Dorsolateral prefrontal cortex (tissue), 122 donors: ENCODE measurements at places on chromosomes 4 and X. TPM values are rescaled to one million over a fixed set of nuclear protein-coding genes. Genes with fewer than 3 reads are reported as not detected.

The CLOCK gene
- 32.1 TPM for total RNA-seq

The WDR19 gene
- 57.2 TPM for total RNA-seq

The MTTP gene
- total RNA-seq, result 1.4 TPM

- DNase-seq, result no peak
These were observed 22.5 kb downstream of the CHIC2 start for GRCh38 chr4:54041933-54042332.

DNA sequence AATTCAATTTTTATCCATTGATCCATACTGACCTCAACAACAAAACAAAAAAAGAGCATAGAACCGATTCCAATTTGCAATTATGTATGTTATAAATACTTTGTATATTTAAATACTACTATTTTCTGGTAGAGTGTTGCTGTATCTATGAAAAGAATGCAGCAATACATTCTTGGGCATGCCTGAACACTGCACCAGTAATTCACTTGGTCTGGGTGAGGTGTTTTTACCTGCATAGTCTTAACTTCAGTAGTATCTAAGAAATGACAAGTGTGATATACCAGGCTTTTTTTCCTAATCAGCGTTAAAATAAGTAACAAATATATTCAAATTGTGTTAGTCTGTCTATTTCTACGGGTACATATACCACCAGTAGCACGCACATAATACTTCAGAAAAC is 120.2 kb downstream of the KLHL13 start:
- no peak for DNase-seq

GRCh38 chrX:132488180-132488705 is 595 bp downstream of the MBNL3 start:
- DNase-seq, result no peak

GRCh38 chr4:16897991-16898827 is at the start of gene LDB2:
TSS of gene LDB2 (minus strand) at chr4:16898645.
- DNase-seq, result peak; percentile 77

- DNase-seq, result no peak
These were observed 197.1 kb upstream of the FGF13 start for GRCh38 chrX:138908577-138908976.

DNA sequence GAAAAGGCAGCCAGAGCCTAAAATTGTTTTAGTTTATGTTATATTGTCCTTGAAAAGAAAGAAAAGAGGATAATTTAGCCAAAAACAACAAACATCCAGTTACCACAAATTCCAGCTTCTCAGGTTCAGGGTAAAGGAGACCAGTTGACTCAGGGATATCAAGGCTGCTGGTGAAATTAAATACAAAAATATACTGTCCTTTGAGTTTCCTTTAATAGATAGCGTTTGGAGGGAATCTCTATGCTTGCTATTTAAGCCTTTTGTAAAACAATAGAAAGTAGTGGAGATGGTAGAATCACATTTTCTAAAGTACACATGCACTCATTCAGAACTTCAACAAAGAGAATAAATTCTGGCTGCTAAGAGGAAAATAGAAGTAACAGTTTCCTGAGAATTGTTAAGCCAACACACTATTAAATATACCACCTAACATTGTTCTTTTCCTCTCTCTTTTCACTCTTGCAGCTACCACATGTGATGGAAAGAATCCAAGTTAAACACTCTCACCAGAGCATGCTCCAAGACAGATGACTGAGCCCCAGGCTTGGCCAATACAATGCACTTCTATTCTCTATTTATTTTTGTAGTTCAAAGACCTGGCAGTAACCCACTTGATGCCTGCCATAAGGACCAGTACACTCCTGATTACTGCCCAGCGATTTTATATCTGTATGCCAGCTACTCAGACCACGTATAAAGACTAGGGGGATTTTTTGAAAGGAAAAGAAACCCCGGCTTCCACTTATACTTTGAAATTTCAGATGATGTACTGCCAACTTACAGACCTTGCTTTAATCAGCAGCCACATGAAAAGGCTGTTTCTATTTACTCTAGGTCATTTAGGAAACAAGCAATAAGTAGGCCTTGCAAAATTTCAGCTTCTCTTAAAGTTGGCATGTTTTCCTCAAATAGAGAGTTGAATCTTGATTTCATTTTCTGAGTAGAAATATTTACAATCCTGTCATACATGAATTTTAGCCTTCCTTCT is 756.9 kb downstream of the FAT4 start:
- DNase-seq, result peak; percentile 34
